ENCODE measurements at places on chromosomes 3 and 15.

- no peak for DNase-seq
Measured at GRCh38 chr3:177710506-177710905, 513.2 kb upstream of the TBL1XR1 start.

- no peak for DNase-seq
Measured at GRCh38 chr3:158642474-158643210, 1.7 kb upstream of the GFM1 start.

GRCh38 chr15:85688711-85689110 is 106.0 kb downstream of the KLHL25 start:
- DNase-seq: no peak

DNA sequence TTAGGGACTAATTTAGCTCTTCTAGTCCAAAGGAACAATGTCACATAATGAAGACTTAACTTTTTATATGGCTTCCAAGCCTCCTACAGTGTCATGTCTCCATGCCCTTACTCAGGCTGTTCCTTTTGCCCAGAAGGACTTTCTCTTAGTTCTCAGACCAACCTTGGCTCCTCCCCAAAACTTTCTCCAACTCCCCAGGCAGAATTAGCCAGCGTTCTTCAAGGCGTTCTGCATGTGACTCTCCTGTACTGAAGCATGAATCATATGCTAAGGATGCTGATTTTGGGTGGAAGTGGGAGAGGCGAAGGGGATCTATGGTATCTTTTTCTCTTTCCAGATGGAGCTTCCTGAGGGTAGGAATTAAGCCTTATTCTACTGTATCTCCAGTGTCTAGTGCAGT is 335.1 kb upstream of the ICE2 start:
- no peak for DNase-seq

GRCh38 chr3:100518983-100519382 is 26.6 kb downstream of the TMEM45A start:
- DNase-seq: no peak

- no peak for DNase-seq
Measured at GRCh38 chr3:184630861-184631471, 69.4 kb downstream of the EPHB3 start.

DNA sequence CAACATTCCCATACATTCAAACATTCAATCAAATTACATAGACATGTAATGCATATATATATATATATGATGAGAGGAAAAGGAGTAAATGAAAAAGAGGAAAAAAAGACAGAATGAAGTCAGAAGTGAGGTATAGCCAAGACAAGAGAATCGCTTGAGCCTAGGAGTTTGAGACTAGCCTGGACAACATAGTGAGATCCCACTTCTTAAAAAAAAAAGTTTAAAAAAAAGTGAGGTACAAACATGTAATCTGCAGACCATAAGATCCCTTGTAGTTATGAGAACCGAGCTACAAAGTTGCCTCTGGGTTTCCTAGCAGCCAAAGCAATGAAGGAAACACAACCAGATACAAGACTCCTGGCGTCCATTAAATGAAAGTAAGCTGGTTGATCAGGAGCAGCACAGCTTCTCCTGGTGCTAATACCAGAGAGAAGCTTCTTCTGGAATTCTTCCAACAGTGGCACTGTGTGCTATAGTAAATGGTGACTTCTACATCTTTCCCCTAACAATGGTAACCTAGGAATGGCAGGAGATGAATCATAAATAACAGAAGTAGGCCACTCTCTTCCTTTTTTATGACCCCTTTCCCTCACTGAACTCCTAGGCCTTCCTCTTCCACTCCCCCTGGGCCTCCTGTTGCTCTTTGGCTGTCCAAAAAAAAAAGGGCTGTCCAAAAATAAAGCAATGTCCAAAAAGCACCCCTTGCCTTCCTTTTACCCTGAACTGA is 3.5 kb downstream of the KCNMB3 start:
- no peak for DNase-seq

DNA sequence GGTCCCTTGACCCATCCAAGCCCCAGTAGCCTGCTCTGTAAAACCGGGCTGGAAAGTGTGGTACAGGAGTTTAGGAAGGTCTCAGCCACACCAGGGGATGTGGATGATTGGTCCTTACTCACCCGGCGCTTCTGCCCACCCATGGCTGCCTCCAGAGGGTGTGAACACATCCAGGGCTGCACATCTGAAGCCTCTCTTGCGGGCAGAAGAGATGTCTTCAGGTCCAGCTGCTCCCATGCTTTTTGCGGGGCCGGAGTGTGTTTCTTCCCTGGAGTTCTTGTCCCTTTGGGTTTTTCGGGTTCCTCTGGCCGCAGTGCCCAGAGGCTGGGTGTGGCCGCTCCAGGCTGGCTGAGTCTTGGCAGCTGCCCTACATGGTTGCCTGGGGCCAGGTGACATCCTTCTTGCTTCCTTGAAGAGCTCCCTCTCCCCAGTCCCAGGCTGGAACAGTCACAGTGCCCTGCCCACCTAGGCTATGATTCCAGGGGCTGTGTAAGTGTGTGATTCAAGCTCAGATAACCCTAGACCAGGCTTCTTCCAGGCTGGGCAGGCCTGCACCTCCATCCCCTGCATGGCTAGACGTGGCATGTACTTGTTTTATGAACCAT is 33.9 kb downstream of the HDAC11 start:
- DNase-seq: no peak

DNA sequence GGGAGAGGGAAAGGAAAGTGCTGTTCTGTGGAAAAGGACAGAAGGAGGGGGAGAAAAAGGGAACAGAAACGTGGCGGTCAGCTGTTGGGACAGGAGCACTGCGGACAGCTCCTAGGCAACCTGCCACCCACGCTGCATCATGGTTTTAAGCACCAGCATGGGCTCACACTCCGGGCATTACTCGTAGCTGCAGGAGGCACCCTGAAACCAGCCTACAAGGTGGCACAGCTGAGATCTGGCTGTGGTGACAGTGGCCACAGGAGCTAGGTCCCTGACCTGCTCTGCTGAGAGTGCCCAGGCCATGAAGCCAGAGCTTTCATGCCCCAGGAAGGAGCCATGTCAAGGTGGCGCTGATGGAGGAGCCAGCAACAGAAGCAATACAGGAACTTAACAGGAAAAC is 161.4 kb upstream of the ST8SIA2 start:
- DNase-seq: no peak

DNA sequence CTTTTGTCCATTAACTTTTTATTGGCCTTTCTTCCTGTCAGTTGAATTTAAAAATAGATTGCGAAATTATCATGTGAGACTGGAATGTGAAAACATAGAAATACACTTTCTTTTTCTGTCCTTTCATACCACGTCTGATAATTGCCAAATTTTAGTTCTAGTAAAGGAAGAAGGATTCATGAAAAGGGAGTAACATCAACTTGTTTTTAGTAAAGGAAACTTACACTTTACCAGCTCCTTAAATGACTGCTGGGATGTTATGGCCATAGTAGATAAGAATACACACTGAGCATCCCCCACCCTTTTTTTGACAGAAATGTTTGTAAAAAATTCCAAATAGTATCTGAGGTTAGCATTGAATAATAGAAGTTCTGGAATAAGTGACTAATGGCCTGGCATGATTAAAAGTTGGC is 137.9 kb downstream of the NEO1 start:
- no peak for DNase-seq

DNA sequence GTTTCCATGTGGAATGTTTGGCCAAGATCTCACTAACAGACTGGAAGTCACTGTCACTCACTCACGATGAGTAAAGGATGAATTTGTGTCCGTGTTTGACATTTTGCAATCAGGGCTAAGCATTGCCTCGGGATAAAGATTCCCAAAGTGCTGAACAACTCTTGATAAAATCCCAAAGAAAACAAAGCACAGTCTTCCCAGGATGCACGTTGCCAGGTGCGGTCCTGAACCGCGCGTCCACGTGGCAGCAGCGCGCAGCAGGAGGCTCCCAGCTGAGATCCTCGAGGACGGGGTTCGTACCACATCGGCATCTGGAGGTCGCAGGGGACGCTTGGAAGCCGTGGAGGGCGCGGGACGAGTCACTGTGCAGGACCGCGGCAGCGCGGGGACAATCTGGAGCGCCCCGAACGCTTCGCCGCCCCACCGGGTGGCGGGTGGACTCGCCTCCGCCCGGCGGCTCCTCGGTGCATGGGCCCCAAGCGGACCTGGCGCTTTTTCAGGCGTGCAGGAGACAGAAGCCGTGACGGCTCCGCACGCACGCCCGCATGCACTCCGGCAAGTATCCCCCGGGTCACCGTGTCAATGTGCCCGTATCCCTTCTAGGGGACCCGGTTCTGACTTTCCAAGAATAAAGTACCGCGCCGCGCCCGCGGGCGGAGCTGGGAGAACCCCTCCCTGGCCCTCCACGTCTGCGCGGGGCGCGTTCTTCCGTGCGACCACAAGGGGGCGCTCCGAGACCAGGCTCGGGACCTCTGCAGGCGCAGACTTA is 17.7 kb downstream of the CPN2 start:
- peak; percentile 78 for DNase-seq

DNA sequence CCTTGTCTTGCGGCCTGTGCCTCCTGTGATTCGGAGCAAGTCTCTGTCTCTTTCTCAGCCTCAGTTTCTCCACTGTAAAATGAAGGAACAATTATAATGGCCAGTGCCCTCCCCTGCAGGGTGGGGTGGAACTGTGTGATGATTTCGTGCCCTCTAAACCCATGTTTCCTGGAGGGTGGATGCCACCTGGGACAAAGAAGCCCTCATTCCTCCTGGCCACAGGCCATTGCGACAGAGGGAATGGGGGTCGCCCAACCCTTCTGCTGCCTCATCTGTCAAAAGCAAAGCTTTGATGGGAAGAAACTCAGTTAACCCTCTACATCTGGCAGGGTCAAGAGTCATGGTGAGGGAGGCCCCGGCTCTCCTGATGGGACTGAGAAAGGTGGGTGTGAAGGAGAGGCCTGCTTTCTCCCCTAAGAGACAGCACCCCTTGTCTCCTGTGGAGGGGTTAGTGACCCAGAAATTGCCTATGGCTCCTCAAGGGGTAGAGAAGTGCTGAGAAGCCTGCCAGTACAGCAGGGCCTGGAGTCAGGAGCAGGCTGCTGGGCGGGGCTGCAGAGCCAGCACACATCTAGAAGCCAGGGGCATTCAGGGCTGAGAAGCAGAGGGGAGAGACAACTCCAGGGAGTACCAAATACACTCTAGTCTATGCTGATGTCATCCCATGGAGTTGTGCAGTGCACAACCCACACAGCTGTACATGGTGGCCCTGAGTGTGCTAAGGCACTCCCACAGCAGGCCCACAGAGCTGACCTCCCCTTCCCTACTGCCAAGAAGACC is 61.0 kb downstream of the PLXNA1 start:
- no peak for DNase-seq

DNA sequence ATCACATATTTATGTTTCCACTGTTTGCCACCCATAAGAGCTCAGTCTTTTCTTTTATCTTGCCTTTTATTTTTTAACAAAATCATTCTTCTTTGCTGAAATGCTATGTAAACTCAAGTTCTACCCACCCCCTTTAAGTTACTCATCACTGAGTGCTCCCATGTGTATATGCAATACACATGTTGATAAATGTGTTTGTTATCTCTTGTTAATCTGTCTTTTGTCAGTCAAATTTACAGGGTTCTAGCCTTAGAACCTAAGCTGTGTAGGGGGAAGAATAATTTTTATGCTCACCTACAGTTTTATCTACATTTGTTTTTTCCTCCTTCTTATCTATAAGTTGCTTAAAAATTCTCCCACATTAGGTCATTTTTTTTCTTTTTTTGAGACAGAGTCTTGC is 1195.9 kb downstream of the ROBO2 start:
- DNase-seq: no peak

DNA sequence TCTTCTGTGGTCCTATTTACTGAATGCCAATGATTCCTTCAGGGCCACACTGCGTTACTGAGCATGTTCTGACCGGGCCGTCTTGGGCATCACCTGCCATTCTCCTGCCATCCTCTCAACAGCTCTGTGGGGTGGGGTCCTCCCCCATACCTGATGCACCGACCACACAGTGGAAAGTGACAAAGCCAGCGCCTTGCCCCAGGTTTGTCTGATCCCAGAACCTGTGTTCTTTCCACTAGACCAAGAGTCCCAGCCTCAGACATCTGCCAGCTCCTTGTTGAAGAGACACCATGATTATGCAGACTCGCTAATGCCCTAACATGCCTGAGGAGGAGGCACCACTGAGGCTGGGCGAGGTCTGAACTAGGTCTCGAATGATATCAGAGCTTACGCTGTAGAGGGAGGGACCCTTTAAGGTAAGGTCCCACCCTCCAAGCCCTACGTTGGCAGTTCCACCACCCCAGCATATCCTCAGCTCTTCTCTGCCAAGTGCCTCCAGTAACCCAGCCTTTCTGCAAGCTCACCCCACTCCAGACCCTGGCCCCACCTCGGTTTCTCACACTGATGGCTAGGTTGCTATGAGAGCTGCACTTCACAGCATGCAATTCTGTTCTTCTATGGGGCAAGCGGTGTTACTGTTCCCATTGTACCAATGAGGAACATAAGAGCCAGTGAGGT is 29.8 kb upstream of the PLXNA1 start:
- DNase-seq: no peak

- DNase-seq: no peak
Measured at GRCh38 chr15:47434596-47434995, 282.7 kb upstream of the SEMA6D start.

DNA sequence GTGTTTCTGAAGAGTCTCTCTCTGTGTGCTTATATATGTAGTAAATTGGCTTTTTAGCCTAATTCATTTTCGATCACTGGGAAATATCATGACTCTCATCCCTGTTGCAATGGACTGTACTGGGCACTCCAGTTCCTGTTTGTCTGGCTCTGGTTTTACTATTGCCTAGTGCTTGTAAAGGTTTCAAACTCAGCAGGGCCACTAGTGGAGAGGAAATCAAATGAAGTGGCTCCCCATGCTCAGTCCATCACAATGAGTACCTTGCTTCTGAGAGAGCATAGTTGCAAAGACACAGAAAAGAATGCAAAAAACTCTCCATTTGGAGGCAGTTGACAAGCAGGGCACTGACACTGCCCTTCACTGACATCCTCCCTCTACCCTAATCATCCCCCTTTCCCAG is 167.8 kb downstream of the TAFA4 start:
- DNase-seq: no peak

DNA sequence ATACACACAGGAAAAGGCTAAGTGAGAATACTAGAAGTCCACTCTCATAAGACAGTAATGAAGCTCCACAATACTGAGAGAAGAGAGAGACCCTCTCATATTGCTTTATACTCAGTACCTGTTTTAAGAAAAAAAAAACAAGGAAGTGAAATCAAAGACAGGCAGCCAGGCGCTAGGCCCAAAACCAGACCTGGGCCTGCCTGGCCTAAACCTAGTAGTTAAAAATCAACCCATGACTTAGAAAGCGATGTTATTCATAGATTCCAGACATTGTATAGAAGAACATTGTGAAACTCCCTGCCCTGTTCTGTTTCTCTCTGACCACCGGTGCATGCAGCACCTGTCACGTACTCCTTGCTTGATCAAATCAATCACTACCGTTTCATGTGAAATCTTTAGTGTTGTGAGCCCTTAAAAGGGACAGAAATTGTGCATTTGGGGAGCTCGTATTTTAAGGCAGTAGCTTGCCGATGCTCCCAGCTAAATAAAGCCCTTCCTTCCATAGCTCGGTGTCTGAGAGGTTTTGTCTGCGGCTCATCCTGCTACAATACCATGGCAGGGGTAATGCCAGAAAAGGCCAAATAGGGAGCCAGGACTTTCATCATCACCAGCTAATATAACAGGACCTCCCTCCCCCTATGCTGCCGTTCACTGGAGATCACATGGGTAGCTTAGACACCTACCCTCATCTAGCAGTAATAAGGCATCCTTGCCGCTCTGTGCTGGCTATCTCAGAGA is 1294.1 kb downstream of the NSUN3 start:
- DNase-seq: no peak

Data from posterior cingulate gyrus (tissue), 11 donors.